Neuronal stem cell (in vitro differentiated cells): ENCODE measurements at places on chromosomes 6 and 20.
A peak's percentile ranks its signal among the peaks of the same experiment; 100 is the strongest.

GRCh38 chr20:1904135-1904534 is 8.9 kb downstream of the SIRPA start:
- no peak for DNase-seq

GRCh38 chr6:26327450-26328264 is 37.3 kb upstream of the BTN3A2 start:
- DNase-seq = no peak

DNA sequence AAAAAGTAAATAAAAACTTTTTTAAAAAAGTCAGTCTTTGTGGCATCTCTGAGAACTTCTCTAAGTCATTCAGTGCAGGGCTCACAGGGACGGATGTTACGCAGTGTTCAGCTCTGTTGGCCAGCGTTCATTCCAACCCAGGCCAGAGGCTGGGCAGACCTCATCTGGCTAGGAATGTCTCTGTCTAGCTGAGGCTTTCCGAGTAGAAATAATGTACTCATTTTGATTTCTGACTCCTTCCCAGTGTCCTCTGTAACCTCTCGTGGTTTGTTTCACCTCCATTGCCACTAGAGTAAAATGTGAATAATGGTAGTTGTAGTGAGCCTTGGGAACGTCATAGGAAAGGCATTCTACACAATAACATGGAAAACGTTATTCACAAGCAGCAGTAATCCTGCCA is 135.1 kb downstream of the TMEM242 start:
- DNase-seq = no peak

DNA sequence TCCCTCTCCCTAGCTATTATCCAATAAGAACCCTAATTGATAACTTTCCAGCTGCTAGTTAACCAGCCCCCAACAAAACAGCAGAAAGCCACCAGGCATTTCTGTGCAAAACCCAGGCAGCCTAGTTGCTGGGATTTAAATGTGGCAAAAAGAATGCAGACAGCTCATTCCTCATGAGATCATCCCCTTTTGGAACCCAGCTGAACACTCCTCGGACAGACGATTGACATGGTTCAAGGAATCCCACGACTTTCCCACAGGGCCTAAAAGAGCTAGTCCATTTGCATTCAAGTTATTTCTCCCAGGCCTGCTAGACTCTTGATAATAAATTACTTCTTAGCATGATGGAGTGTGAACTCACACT is 24.0 kb downstream of the JAG1 start:
- DNase-seq = no peak

GRCh38 chr6:40356242-40356910 is 230.8 kb downstream of the LRFN2 start:
- DNase-seq = no peak

DNA sequence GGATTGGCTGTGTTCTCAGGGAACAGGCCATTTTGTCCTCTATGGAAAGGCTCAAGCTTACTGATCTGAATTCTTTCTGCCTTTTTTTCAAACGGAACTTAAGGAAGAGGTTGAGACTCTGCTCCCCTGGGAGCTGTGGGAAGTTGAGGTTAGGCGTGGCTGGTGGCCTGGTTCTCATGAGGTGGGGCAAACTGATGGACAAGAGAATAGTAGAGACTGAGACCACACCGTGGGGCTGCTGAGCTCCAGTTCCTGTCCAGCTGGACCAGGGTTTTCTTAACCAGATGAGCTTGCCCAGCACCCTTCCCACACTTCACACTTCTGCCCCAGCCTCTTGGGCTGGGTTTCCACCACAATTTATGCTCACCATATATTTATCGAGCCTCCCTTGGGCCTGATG is 6.1 kb downstream of the AP5S1 start:
- DNase-seq = no peak

- no peak for DNase-seq
These were observed 100.3 kb upstream of the MTHFD1L start for GRCh38 chr6:150765067-150765764.

DNA sequence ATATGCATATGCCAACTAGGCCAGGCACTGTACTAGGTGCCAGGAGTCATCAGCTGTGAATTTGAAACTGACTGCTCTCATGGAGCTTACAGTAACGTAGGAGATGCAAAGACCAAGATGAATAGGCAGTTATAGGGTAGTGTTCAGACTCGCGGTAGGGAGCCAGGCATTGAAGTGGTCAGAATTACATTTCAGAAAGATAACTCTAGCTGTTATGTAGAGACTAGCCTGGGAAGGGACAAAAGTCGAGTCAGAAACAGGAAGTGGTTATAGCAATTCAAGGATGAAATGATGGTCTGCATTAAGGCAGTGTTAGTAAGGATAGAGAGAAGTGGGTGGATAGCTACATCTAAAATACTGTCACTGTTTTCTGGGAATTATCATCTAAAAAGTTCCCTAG is 56.6 kb downstream of the PCMT1 start:
- no peak for DNase-seq

DNA sequence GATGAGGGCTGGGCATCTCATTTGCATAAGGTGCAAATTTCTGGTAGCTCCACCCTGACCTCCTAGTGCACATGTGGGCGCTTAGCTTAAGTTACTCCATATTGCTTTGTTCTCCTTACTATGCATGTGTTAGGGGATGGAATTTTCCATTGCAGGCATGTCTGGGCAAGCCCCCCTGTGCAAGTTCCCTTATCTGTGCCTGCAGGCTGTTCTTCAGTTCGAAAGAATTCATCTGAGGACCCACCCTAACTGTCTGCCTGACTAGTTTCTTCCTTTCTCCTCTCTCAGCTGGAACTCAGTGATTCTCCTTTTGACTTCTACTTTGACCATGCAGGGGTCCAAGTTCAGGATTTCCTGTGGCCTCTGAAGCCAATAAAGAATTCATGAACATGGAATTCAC is 30.2 kb downstream of the CCDC170 start:
- DNase-seq = no peak

DNA sequence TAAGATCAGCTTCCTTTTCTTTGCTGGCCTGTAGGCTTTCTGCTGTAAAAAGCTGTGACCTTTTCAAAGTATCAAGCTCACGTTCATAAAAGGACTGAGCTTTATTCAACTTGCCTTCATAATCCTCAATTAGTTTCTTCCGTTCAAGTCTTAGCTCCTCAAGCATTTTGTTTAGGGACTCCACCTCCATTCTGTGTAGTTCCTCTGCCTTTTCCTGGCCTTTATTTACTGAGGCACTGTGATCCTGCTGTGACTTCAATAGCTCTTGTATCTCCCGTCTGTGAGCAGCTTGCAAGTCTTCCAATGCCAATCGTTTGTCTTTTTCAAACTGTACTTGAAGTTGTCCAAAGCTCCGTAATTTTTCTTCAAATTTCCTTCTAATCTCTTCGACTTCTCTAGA is 54.4 kb downstream of the FAM184A start:
- DNase-seq = peak; percentile 18

DNA sequence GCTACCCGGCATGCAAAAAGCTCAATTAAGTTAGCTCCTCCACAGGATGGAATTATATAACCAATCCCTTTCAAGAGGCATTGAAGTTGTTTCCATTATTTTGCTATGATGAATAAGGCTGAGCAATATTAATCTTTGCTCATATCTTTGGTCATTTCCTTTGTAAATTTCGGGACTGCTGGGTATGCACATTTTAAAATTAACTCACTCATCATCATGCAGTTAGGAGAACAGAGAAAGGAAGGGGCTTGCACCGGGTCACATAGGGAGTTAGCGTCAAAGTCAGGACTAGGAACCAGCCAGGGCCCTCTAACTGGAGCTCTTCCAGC is 430 bp upstream of the FAM110A start:
- DNase-seq = no peak

GRCh38 chr6:149450679-149451375 is 34.0 kb downstream of the ZC3H12D start:
- no peak for DNase-seq

- no peak for DNase-seq
These were observed 35.5 kb downstream of the BANF2 start for GRCh38 chr20:17735206-17735804.

- no peak for DNase-seq
These were observed 880.9 kb downstream of the PRIM2 start for GRCh38 chr6:58198301-58198700.

DNA sequence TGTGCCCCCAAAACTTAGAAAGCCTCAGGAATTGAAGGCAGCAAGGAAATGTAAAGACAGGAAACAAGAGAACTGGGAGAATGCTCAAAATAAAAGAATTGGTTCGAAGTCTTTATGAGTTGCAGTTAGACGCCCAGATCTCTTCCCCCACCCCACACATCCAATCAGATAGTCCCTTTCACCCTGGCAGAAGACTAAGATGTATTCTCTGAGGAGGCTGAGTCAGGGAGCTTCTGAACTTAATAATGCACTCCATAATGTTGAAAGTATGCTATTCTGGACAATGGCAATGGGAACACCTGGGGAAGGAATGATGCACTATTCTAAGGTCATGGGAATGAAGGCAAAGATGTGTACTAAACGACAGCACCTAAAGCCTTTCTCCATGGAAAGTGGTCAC is 173.6 kb downstream of the MTFR2 start:
- DNase-seq = no peak
